Sigmoid colon (tissue), 7 donors: ENCODE measurements at places on chromosomes 2 and 18.

DNA sequence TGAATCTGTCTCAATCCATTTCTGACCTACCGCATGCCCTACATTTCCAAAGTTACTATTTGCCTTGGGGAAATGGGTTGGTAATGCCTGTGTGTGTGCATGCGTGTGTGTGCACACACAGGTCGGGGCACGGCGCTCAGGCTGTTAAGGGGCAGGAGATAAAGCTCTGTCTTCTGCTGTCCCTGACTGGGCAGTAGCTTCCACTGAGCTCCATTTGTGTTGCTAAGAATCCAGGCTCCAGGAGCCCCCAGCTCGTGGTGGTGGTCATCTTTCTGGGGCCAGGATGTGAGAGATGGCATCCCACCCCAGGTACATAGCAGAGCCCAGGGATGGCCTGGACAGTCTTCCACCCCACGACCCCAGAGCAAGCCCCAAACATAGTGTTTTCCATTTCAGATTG, 66.7 kb upstream of the HS6ST1 start:
- H3K36me3 ChIP-seq = no peaks in the 10 kb centered on the region
- H3K27me3 ChIP-seq = no peaks in the 10 kb centered on the region
- H3K4me1 ChIP-seq = peaks cover 11% of the 10 kb centered on the region
- H3K27ac ChIP-seq = no peak overlapping the region

GRCh38 chr2:128452536-128453530, 134.2 kb upstream of the HS6ST1 start:
- H3K27ac ChIP-seq = no peak overlapping the region
- no peak for DNase-seq
- H3K27me3 ChIP-seq = no peaks in the 10 kb centered on the region
- no peaks in the 10 kb centered on the region for H3K36me3 ChIP-seq
- H3K4me3 ChIP-seq = no peak overlapping the region

DNA sequence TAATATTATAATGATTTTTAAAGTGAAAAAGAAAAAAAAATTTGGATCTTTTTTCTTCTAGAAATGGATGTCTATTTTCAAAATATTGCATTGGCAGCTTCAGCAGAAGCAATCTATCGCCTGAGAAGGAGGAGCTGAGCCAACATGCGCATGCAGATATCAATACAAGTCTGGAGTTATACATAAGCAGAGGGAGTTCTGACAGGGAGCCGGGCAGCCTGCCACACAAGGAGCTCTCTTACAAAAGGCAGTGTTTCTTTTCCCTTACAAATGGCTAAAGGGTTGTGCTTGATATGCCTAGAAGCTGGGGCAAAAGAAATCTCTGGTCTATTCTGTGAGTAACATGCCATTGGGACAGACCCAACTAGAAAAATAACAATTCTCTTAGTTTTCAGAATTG, 291.9 kb upstream of the TRIB2 start:
- no peak overlapping the region for H3K4me3 ChIP-seq
- no peaks in the 10 kb centered on the region for H3K36me3 ChIP-seq
- no peaks in the 10 kb centered on the region for H3K27me3 ChIP-seq
- DNase-seq = peak; percentile 84
- peak overlapping the region; percentile 19 for H3K27ac ChIP-seq

- no peak overlapping the region for H3K27ac ChIP-seq
- H3K4me1 ChIP-seq = no peaks in the 10 kb centered on the region
- no peak overlapping the region for H3K4me3 ChIP-seq
- no peaks in the 10 kb centered on the region for H3K36me3 ChIP-seq
- DNase-seq = no peak
- no peaks in the 10 kb centered on the region for H3K27me3 ChIP-seq
Observed at GRCh38 chr2:84912984-84913383, 7.5 kb downstream of the TMSB10 start.

- H3K27ac ChIP-seq = no peak overlapping the region
- H3K4me1 ChIP-seq = no peaks in the 10 kb centered on the region
- no peak overlapping the region for H3K4me3 ChIP-seq
- no peak for DNase-seq
- H3K36me3 ChIP-seq = no peaks in the 10 kb centered on the region
Observed at GRCh38 chr2:15313657-15314056, 247.5 kb downstream of the NBAS start.

- H3K4me3 ChIP-seq = no peak overlapping the region
- no peaks in the 10 kb centered on the region for H3K27me3 ChIP-seq
- no peak overlapping the region for H3K27ac ChIP-seq
- DNase-seq = peak; percentile 57
- H3K4me1 ChIP-seq = no peaks in the 10 kb centered on the region
Observed at GRCh38 chr2:8496079-8496478, 185.8 kb upstream of the ID2 start.

GRCh38 chr2:21461754-21462240, 338.0 kb downstream of the TDRD15 start:
- H3K36me3 ChIP-seq = no peaks in the 10 kb centered on the region
- no peaks in the 10 kb centered on the region for H3K27me3 ChIP-seq
- H3K4me3 ChIP-seq = no peak overlapping the region
- no peak overlapping the region for H3K27ac ChIP-seq
- H3K4me1 ChIP-seq = peaks cover 34% of the 10 kb centered on the region

GRCh38 chr18:53165770-53166169, 825.8 kb downstream of the DCC start:
- H3K4me1 ChIP-seq = no peaks in the 10 kb centered on the region
- H3K4me3 ChIP-seq = no peak overlapping the region
- H3K27me3 ChIP-seq = no peaks in the 10 kb centered on the region
- no peak for DNase-seq
- no peak overlapping the region for H3K27ac ChIP-seq
- H3K36me3 ChIP-seq = no peaks in the 10 kb centered on the region

DNA sequence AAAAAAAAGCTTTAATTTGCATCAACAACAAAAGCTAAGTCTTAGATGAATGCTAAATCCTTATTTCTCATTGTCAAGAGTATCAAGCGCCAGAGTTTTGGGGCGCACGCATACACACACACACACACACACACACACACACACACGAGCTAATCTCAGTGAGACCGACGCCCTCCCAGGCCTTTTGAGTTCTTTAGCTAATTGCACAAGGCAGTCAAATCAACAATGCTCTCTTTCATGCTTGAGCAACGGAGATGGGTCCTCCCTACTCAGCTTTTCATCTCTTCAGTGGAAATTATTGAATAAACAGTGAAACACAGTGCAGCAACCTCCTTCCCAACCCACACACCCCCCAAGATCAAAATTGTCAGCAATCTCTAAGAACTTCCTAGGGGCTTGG, 19.2 kb downstream of the GKN1 start:
- no peaks in the 10 kb centered on the region for H3K4me1 ChIP-seq
- H3K4me3 ChIP-seq = no peak overlapping the region
- H3K36me3 ChIP-seq = no peaks in the 10 kb centered on the region
- no peak for DNase-seq
- no peaks in the 10 kb centered on the region for H3K27me3 ChIP-seq

- no peaks in the 10 kb centered on the region for H3K27me3 ChIP-seq
- H3K27ac ChIP-seq = no peak overlapping the region
- no peaks in the 10 kb centered on the region for H3K36me3 ChIP-seq
- peaks cover 12% of the 10 kb centered on the region for H3K4me1 ChIP-seq
- no peak for DNase-seq
- H3K4me3 ChIP-seq = no peak overlapping the region
Observed at GRCh38 chr2:96663177-96663576, 20.6 kb downstream of the FER1L5 start.

DNA sequence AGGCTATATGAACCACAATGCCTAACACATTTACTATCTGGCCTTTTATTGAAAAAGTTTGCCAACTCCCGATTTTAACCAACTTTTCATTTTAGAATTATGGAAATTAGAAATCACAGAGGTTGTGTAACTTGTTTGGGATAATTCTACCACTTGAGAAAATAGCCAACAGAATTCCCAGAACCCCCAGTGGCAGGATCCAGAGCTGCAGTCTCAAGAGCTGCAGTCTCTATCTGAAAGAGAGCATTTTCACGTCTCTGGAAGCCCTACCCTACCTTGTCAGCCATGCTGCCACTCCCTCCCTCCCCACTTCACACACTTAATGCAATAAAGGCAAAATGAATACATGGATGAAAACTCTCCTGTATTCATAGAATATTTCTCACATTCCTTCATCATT, 23.4 kb upstream of the TSPYL6 start:
- H3K36me3 ChIP-seq = no peaks in the 10 kb centered on the region
- DNase-seq = no peak
- no peak overlapping the region for H3K4me3 ChIP-seq

- H3K27ac ChIP-seq = no peak overlapping the region
- H3K4me3 ChIP-seq = no peak overlapping the region
- no peak for DNase-seq
Observed at GRCh38 chr2:39648580-39648979, 17.1 kb upstream of the TMEM178A start.
